Activated naive CD8-positive, alpha-beta T cell treated with anti-CD3 and anti-CD28 coated beads, Interleukin-2, amount 10 ng/mL, durations not matched to agents 7 days and 5 days (primary cell): ENCODE measurements at places on chromosomes 7 and 10. TPM values are rescaled to one million over a fixed set of nuclear protein-coding genes. Genes with fewer than 3 reads are reported as not detected.

The TMUB1 gene
- 78.3 TPM for total RNA-seq

The GLCCI1 gene
- 30.0 TPM for total RNA-seq

The OR9A2 gene
- not detected for total RNA-seq

The PPP1R17 gene
- total RNA-seq: not detected

The DOCK1 gene
- 0.14 TPM for total RNA-seq

The ABCB1 gene
- 30.8 TPM for total RNA-seq

The CHAT gene
- total RNA-seq: not detected

The CALML5 gene
- not detected for total RNA-seq

The ZNF138 gene
- 14.0 TPM for total RNA-seq

The ENTPD1 gene
- total RNA-seq: 10.9 TPM

The CTTNBP2 gene
- not detected for total RNA-seq

The SNCG gene
- total RNA-seq: not detected

The HNRNPF gene
- total RNA-seq: 347 TPM

The STK31 gene
- 0.80 TPM for total RNA-seq

The TAS2R5 gene
- total RNA-seq: 1.7 TPM

The CPA4 gene
- not detected for total RNA-seq

The CRPPA gene
- total RNA-seq: 1.1 TPM

The MOGAT3 gene
- not detected for total RNA-seq

The JAZF1 gene
- 4.4 TPM for total RNA-seq

The GPR26 gene
- not detected for total RNA-seq

The FAM237B gene
- total RNA-seq: not detected

The PLCE1 gene
- total RNA-seq: not detected

The SEMA3E gene
- total RNA-seq: not detected

The COL17A1 gene
- not detected for total RNA-seq

The CNTNAP2 gene
- not detected for total RNA-seq

The TEX47 gene
- total RNA-seq: not detected

The SMKR1 gene
- total RNA-seq: 1.3 TPM

The ODAD2 gene
- not detected for total RNA-seq

The SPDYE2B gene
- not detected for total RNA-seq

The ADGRA1 gene
- not detected for total RNA-seq

The ATOH7 gene
- total RNA-seq: not detected

The SPDYE16 gene
- 0.71 TPM for total RNA-seq

The HDAC9 gene
- 0.61 TPM for total RNA-seq

The FOXI2 gene
- total RNA-seq: not detected

The CUZD1 gene
- total RNA-seq: 3.4 TPM

The FRG2B gene
- not detected for total RNA-seq

The ERVW-1 gene
- not detected for total RNA-seq

The TLL2 gene
- total RNA-seq: not detected

The TMEM213 gene
- total RNA-seq: not detected

The SLC18A3 gene
- total RNA-seq: not detected

The CUL2 gene
- total RNA-seq: 35.4 TPM

The RBP3 gene
- not detected for total RNA-seq

The NPY4R2 gene
- total RNA-seq: not detected

The CHN2 gene
- total RNA-seq: 7.2 TPM

The DYDC2 gene
- not detected for total RNA-seq

The NRF1 gene
- total RNA-seq: 33.6 TPM

The ABCB4 gene
- total RNA-seq: 0.54 TPM

The SYT15B gene
- 0.47 TPM for total RNA-seq

The NPY gene
- total RNA-seq: not detected

The KCNH2 gene
- 0.50 TPM for total RNA-seq

The NRG3 gene
- not detected for total RNA-seq

The CTAGE4 gene
- total RNA-seq: 2.2 TPM

The VPS41 gene
- 61.7 TPM for total RNA-seq

The SCIN gene
- total RNA-seq: 0.69 TPM

The LRRD1 gene
- not detected for total RNA-seq
